Transverse colon (tissue), 4 donors: ENCODE measurements at places on chromosomes 2 and 18.

DNA sequence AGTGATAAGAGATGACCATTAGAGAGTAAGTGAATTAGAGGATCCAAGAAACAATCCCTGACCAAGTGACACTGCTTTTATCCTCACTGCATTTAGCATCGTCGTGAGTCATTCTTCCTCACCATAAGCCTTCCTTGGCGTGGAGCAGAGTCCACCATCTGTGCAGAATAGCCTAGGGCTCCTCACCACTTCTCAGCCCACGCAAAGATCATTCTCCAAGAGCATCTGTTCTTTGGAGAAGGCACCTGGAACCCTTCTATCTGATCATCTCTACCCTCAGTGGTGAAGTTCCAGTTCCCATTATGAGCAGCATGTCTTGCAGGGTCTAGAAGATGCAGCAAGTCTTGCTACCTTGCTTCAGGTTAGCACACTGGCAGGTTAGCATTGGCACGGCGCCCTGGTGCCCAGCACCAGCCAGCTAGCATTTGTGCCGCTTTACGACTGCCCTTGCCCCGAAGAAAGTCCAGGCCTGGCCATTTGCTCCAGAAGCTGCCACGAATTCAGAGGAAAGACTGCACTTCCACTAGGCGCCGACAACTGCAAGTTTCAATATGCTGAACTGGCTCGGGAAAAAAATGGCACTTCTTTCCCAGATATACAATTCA lies 225.8 kb downstream of the TTC32 start:
- no peak for DNase-seq

GRCh38 chr18:23073996-23074606 lies 61.2 kb upstream of the CABLES1 start:
- DNase-seq = no peak

GRCh38 chr18:11840493-11840892 lies 10.7 kb upstream of the CHMP1B start:
- no peak for DNase-seq

GRCh38 chr2:214695789-214696188 lies 113.7 kb downstream of the BARD1 start:
- no peak for DNase-seq

GRCh38 chr2:128599700-128600099 lies 281.0 kb upstream of the HS6ST1 start:
- DNase-seq = no peak

GRCh38 chr2:2046497-2046896 lies 284.6 kb downstream of the MYT1L start:
- DNase-seq = no peak

DNA sequence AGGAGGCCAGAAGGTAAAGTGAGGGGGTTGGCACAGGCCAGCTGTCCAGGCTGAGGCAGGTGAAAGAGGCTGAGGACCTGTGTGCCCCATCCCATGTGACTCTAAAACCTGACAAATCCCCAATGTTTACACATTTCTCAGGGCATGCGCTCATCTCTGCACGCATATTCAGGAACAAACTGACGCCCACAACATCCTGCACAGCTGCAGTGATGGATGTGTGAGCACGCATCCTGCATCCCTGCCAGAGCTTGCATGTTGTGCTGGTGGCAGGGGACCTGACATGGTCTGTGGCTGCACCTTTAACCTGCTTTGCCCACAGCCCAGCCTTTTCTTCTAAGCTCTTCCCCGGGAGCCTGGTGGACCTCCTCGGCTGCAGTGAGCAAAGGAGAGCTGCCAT lies 83.1 kb downstream of the FBXO15 start:
- no peak for DNase-seq

GRCh38 chr2:174730698-174731018 lies 33.6 kb downstream of the CHRNA1 start:
- no peak for DNase-seq

GRCh38 chr18:23450022-23450421 lies 3.1 kb upstream of the RIOK3 start:
- DNase-seq = no peak

GRCh38 chr2:27222407-27222806 lies 5.2 kb downstream of the CAD start:
- DNase-seq = no peak

- no peak for DNase-seq
These were observed 29.5 kb downstream of the FLACC1 start for GRCh38 chr2:201327678-201328077.

GRCh38 chr2:77642339-77642738 lies 120.2 kb upstream of the LRRTM4 start:
- DNase-seq = no peak

GRCh38 chr2:1837022-1837421 lies 92.7 kb upstream of the PXDN start:
- DNase-seq = no peak

DNA sequence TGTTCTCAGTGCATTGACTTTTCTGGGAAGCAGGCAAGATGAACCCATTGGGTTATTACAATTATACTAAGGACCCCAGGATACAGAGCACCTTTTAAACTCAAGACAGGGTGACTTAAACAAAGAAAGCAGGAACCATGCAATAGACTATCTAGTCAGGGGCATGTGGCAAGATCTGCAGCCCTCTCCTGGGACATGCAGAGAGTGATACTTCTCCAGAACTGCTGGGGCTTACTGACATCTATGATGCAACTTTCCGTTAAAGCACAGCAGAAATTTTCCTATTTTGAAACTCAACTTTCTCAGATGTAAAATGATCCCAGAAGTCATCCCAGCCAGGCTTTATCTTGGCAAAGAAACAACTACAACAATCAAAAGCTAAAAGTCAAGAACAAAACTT lies 162.2 kb upstream of the HNMT start:
- DNase-seq = no peak
